Cerebellar nuclear complex (tissue), 1 donor: ENCODE measurements at places on chromosomes 13 and 19.

DNA sequence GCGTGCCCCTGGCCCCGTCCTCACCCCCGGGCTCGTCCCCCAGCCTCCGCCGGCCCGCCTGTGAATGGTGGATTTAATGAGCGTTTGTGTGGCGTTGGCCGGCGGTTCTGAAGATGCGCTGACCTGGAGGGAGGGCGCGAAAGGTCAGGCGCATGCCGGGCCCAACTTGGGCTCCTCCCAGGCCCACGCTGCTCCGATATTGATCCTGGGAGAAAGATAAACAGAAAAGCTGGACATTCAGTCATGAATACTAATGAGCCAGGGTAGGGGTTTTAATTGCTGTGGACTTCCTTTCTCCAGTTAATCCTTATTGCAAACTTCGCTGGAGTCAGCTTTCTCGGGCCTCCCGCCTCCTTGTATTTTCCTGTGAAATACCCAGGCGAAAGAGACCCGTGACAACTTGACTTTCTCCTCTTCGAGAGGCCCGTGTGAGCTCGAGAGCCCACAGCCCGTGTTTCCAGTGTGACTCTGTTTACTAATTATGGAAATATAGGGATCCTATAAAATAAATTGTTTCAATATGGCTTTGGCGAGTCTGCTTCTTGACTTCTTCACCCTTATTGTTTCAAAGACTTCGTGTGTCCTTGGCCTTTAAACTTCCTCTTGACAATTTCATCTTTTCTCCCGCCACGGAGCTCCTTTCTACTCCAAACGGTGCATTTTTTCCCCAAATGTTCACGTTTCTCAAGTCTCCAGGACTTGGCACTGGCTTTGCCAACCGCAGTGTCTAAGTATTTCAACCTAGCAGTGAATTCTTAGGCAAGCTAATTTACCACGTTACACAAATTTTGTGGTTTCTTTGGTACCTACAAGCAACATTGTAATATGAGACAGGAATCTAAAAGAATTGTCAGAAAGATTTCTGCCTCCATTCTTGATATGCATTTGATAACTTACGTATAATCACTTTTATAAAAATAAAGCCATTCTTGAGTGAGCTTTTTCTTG lies 10.5 kb downstream of the ZIC2 start:
- DNase-seq: no peak

DNA sequence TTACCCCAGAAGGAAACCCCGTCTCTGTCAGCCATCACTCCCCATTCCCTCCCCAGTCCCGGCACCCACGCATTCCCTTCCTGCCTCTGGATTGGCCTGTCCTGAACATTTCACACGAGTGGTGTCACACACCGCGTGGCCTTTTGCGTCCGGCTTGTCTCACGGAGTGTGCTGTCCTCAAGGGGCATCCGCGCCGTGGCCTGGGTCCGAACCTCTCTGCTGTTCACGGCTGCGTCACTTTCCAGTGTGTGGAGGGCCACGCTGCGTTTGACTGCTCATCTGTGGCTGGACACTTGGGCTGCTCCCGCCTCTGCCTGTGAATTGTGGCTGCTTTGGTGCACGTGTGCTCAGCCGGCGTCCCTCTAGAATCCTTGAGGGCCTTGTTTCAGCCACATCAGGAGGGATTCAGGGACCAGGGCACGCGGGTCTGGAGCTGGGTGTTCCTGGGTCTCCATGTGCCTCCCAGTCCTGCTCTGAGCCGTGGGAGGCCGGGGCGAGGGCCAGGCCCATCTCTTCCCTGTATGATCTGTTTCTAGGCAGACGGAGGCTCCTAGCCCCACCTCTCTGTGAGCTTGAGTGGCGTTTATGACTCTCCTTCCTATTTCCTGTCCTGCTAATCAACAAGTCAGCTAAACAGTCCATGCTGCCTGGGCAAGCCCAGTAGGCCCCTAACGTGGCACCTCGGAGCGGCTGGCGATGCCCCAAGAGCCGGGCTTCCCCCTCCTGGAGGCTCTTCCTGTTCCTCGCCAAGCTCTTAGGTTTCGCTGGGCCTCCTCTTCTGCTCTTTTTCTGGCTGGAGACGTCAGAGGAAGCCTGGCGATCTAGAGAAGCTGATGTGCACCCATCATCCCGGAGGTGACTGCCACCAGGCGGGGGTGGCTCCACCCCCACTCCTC lies 8.1 kb downstream of the STK11 start:
- peak; percentile 19 for DNase-seq

- no peak for DNase-seq
Observed at GRCh38 chr13:46860722-46861121, 36.1 kb downstream of the HTR2A start.

DNA sequence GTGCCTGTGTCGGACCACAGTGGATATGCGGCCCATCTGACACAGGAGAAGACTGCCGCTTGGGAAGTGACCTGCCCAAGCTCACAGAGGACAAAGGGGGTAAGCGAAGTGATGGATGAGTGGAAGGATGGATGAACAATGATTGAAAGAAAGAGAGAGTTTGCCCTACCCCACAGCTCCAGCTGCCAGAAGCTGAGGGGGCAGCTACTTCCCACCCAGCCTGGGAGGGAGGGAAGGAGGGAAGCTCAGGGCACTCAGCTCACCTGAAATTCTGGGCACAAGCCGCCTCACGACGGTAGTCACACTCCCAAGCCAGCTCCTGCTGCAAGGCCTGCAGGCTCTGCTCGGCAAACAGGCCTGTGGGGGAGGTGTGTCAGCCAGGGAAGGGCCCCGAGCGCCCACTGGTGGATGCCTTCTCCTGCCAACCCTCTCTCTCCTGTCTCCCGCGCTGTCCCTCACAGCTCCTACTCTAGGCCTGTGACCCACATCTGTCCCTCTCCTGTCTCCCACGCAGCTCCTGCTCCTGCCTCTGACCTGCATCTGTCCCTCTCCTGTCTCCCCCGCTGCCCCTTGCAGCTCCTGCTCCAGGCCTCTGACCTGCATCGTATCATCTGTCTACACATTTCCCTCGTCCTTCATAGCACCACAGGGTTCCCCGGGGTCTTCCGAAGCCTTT lies 12.0 kb upstream of the NUMBL start:
- DNase-seq: no peak

DNA sequence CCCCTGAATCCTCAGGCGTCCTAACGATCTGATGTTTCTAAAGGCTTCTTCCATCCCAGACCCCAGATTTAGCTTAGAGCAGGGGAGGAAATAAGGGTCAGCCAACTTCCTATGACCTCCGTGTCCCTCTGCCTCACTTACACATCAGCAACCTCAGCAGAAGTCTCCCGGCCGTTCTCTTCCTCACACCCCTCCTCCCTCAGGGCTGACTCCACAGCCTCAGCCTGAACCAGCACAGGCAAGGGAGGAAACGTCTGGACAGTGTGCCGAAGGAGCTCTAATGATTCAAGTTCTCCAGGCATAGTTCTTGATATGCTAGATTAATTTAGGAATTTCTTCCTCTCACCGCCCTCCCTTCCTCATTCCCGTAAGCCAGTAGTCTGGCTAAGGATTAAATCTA lies 121.4 kb downstream of the NUFIP1 start:
- no peak for DNase-seq

DNA sequence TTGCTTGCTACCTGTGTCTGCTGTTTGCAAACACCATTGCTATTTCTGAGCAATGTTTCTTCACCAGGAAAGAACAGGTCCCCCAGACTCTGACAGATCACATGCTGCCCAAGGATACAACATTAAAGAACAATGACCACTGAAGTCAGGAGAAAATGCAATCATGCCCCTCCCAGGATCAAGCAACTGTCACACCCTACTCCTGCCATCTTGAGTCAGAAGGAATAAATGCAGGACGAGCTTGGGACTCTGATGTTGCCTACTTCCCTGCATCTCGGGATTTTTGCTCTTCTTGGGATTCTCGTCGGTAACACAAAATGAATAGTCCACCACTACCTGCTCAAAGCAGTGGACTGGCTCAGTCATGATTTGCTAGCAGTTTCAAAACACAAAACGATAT lies 490.6 kb downstream of the COG6 start:
- DNase-seq: no peak

GRCh38 chr13:41650706-41651105 lies 193.4 kb downstream of the RGCC start:
- no peak for DNase-seq

GRCh38 chr13:110760611-110761010 lies 47.1 kb downstream of the ING1 start:
- DNase-seq: no peak

DNA sequence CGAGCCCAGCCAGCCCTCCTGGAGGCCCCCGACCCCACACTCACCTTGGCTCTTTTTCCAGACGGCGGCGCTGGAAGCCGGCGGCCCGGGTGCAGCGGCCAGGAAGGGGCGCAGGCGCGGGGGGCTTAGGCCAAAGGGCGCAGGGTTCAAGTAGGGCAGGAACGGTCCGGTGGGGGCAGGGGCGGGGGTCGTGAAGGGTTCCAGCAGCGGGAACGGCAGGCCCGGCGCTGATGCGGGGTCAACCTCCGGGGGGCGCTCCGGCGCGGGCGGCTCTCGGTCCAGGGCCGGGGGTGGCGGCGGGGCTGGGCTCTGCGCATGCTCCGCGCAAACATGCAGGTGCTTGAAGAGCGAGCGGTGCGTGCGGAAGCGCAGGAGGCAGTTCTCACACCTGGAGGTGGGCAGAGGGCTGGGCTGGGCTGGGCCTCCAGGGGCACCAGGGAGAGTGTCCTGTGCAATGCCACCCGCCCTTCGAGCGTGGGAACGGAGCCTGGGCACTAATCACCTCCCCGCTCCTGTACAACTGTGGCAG lies 2.3 kb downstream of the ZNF414 start:
- no peak for DNase-seq

- no peak for DNase-seq
Observed at GRCh38 chr13:110348309-110349105, 41.4 kb downstream of the COL4A2 start.
